ENCODE measurements at places on chromosomes 2 and 18.

GRCh38 chr2:186042207-186043028, 303.8 kb downstream of the FSIP2 start:
- no peak for DNase-seq

GRCh38 chr18:50632895-50633515, 73.1 kb downstream of the MAPK4 start:
- no peak for DNase-seq

- DNase-seq, result no peak
These were observed 101.0 kb upstream of the RIOK3 start for GRCh38 chr18:23352042-23352441.

DNA sequence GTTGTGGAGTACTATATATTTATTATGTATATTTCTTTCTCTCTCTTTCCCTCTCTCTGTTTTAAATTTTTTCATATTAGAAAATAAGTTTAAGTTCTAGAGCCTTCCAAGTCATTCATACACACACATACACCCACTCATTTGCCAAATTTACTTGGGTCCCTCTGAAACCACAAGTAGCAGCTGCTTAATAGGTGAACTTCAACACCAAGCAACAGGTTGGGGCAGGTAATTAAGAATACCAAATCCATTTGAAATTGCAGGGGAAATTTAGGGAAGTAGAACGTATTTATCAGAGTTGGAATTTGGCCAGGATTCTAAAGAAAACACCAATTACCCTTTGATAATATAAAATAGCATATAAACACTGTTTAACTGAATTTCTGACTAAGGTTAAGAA, 75.0 kb upstream of the RBBP8 start:
- no peak for DNase-seq

DNA sequence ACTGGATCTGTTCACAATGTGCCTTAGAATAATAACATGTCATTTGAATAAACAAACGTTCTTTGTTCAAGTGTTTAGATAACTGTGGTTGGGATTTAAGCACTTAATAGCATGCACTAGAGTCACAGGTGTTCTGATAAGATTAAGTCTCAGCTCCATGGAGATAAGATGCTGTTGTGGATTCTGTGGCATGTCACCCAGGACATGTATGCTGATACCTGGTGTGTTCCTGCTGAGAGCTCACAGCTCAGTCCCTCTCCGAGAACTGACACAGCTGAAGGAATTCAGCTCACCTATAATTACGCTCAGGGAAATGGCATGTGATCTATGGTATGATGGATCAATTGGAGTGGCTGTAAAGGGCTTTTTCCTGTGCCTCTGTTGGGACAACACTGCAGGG, 75.4 kb upstream of the ST6GAL2 start:
- DNase-seq, result no peak

- DNase-seq, result no peak
These were observed 414.6 kb downstream of the DLGAP1 start for GRCh38 chr18:4040391-4041092.

DNA sequence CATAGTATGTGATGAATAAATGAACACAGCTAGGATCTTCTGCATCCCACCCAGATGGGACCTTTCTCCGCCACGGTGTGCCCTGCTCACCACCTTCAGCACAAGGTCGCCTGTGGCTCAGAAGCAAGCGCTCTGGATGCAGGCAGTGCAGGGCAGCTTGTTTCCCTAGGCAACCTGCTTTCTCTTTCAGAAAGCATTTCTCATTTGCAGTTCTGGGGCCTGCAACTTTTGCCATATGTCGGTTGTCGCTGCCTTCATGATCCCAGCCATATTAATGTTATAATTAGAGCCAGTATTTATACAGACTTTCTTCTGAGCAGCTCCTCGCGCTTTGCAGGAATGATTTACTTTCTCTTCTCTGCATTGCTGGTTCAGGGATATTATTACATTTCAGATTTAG, 692.8 kb downstream of the RNF144A start:
- no peak for DNase-seq

DNA sequence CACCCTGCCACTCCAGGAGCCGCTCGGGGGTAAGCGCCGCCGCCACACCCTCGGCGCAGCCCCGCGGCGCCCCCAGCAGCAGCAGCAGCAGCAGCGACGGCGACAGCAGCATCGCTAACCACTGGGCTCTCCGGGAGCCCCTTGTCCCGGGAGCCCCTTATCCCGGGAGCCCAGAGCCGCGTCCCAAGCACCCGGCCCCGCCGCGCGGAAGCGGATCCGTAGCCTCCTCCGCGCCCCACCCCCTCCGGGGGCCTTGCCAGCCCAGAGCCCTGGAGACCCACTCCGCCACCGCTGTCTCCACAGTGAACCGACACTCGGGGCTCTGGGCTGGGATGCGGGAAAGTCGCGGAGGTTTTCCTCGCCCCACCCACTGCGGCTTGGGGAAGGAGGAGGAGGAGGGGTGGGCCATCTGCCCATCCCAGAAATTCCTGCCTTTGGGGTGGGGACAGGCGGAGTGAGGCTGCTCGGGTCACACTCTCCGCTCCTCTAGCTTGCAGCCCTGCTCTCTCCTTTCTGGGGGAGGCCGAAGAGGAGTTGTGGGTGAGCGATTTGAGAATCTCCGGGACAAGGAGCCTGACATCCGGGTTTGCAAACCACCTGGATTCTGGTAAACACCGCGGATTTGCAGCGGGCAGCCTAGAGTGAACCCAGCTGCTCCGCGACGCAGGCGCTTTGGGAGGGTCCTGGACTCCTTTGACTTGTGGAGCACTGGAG, at the start of gene PLA2R1:
Gene PLA2R1, minus strand, starts transcription at position 324 of the 714 bp plus-strand sequence. Its CDS starts 212 bp downstream, at position 112.
- DNase-seq, result no peak

DNA sequence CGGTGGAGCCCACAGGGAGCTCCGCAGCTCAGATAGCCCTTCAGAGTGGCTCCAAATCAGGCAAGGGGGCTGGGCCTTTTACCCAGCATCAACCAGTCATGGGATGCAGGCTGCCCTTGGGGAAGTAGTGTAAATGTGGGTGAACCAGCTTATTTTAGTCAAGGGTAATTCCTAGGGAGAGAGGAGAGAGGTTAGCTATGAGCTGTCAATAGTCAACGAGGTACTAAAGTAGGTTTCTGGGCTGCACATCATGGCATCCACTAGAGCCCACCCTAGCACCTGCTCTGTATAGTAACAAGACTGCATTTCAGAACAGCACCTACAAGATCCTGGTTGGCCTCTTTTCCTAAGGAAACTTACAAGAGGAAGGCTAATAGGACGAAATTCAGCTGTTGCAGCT, 9.5 kb upstream of the MCM6 start:
- DNase-seq, result no peak

DNA sequence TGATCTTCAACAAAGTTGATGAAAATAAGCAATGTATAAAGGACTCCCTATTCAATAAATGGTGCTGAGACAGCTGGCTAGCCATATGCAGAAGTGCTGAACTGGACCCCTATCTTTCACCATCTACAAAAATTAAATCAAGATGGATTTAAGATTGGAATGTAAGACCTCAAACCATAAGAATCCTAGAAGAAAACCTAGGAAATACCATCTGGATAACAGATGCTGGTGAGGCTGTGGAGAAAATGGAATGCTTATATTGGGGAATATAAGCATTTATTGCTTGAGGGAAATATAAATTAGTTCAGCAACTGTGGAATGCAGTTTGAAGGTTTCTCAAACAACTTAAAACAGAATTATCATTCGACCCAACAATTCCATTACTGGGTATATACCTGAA, 89.6 kb downstream of the GCA start:
- DNase-seq, result no peak

DNA sequence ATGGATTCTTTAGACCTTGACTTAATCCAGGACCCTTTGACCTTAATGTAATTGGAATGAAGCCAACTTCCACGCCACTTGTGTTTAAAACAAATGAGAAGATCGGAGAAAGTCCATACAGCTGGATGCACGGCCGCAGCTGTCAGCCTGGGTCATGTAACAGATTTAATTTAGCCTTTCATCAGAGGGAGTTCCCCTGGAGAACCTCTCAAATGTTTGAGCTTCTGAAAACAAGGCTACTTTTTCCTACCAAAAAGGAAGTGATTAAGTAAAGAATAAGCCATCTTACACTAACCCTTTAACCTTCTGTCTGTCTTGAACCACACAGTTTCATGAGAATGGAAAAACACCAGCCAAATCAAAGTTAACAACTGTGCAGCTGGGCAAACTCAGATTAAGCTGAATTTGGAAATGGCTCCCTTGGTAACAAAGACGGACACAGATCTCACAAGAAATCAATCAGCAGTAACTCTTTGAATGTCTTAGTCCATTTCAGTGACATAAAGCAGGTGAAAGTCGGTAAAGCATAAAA, 103.6 kb downstream of the DOCK10 start:
- peak; percentile 89 for DNase-seq

DNA sequence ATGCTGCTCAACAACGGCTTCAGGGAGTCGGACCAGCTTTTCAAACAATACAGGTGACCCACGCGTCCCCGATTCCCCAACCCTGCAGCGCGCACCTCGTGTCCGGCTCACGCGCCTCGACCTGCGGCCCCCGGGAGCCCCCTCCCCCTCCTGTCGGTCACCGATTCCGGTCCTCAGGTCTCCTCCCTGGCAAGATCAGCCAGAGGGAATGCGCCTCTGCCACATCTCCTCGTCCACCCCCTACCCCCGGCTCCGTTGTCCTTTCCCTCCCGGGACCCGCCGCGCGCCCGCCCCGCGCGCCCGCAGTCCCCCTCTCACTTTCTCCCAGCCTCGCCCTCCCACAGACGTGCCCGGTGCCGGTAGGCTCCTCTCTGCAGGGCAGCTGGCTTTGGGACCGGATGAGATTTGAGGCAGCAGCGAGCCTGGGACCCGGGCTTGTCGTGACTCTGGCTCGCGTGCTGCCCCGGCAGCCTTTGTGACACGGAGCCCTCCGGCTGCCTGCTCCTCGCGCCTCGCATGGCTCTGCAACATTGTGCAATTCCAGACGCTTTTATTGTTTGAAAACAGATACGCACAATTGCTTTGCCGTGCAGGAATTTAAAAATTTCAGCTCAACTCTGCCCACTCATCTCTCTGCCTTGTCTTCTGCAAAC, 558 bp downstream of the TTC39C start:
- DNase-seq, result peak; percentile 45

GRCh38 chr2:134892282-134893035, 26.2 kb upstream of the CCNT2 start:
- DNase-seq, result no peak

DNA sequence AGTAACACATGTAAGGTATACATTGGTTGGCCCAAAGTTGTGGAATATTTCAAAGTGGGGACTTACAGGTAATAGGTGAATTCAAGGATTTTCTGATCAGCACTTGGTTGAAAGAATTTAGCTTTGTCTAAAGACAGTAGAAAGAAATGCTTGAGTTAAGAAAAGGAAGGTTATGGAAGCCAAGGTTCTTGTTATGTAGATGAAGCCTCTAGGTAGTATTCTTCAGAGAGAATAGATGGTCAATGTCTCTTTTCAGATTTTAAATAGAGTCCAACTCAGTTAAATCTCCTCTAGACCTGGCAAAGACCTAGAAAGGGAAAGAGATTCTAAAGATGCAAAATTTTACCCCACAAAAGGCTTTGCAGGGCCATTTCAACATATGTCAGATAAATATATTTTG, 157.4 kb downstream of the ANKRD30B start:
- no peak for DNase-seq

DNA sequence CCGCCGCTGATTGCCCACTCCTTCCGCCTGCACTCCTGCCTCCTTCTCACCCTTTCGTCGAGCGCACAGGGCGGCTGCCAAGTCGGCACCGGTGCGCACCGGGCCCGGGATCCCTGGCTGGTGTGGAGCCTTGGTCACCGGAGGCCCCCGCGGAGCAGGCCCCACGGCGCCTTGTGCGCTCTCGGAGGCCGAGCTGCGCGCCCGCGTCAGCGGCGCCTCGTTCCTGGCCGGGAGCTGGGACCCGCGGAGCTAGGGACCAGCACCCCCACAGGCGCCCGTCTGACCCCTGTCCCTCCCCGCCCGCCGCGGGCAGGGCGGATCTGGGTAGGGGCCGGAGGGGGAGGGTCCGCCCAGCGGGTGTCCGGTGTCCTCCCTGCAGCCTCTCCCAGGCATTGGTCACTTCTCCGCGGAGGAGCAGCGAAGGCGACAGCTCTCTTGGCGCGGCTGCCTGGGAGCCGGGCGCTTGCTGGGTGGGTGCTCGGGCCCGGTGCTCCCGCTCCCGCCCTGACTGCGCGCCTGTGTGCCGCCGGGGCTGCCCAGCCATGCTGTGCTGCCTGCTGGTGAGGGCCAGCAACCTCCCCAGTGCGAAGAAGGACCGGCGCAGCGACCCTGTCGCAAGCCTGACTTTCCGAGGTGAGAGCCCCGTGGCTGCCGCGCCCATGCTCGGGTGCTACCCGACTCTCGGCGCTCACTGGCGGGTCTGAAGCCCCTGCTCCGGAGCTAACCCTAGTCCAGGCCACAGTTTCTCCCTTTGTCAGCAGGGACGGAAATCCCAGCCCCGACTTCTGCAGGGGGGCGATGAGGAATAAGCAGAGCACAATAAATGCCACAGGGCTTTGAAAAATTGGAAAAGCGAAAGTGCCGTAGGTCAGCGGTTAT, 13.2 kb downstream of the DYSF start:
- DNase-seq, result no peak

GRCh38 chr2:28993206-28993960, 12.3 kb downstream of the TOGARAM2 start:
- no peak for DNase-seq

DNA sequence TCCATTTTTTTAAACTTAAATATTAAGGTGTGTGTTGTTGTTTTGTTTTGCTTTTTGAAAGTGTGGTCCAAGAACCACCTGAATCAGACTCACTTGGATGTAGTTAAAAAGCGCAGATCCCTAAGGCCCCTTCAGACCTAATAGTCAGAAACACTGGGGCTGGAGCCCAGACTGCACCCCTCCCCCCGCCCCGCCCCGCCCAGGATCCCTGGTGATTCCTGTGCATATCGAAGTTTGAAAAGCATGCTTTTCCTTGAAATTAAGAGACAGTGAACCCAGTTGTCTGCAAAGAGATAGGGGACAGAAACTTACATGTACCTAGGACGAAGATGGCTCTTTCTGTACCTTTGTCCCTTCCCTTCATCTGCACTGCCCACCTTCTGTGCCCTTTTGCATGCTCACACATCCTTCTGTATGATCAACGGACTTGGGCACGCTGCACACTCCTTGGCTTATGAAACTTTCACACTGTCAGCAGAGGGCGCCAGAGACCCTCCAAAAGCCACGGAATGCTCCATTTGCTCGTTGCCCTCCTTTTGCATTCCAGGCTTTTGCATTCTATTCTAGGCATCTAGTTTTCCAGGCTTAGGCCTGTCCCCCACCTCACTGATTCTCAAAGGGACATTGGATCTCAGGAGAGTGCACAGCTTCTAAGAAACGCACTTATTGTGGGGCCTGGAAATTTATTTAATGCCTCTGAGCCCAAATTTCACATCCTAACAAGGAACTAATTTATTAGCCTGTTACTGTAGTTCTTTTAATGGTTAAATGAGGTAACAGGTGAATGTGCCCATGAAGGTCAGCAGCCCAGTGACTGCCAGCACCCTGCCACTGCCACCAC, 32.8 kb upstream of the SLC14A1 start:
- peak; percentile 80 for DNase-seq

Measured in brain microvascular endothelial cell (primary cell).